ENCODE measurements at places on chromosomes 5 and 9. TPM values are rescaled to one million over a fixed set of nuclear protein-coding genes. Genes with fewer than 3 reads are reported as not detected.

The PLPP7 gene
- total RNA-seq: 9.1 TPM

DNA sequence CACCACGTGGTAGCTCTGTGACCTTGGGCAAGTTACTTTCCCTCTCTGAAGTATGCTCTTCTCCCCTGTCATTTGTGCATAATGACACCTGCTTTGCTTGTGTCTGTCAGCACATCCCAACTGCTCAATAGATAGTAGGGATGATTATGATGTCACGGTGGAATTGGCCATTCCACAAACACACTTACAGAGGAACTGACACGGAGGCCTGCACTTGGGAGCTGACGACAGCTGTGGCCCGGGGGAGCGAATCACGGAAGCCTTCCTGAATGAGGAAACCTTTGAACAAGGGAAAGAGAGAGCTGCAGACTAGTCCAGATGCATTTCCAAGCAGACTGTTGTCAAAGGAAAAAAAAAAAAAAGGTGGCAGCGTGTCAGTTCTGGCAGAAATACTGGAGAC is 21.0 kb downstream of the TLX3 start:
- DNase-seq: no peak

- no peak for DNase-seq
Measured at GRCh38 chr5:125262782-125263181, 516.3 kb upstream of the ZNF608 start.

The KLF4 gene
- 2.2 TPM for total RNA-seq

The CREB3 gene
- total RNA-seq: 135 TPM

- DNase-seq: peak; percentile 84
Measured at GRCh38 chr9:34254141-34254913, 74.7 kb downstream of the KIF24 start.

The CTSV gene
- total RNA-seq: not detected

DNA sequence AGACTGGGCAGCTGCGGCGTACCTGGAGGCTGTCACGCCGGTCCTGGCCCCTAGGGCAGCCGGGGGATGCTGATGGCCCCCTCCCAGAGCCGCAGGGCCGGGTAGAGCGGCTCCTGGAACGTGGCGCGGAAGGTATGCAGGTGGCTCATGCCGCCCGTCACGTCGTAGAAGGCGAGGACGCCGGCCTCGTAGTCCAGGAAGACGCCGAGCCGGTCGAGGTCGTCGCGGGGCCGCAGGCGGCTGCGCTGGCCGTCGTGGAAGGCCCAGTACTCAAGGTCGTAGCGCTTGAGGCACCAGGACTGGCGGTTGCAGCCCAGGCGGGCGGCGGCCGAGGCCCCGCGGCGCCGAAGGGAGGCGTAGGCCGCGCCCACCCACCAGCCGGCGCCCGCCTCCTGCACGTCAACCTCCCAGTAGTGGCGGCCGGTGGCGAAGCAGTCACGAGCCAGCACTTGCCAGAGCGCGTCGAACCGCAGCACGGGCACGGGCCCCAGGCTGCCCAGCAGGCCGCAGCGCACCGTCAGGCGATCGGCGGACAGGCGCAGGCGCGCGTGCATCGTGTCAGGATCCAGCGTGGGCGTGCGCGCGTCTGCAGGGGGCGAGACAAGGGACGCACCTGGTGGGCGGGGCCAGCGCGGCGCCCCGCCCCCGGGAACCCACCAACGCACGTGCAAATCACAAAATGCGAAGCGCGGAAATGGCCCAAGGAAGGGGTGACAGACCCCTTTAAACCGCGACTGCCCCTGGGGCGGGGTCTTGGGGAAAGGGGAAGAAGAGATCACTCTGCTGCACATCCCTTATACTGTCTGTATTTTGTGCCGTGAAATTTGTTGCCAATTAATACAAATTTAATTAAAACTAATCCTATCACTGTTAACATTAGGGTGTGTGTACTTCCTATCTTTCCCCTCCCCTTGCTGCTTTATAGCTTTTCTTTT is 31.2 kb downstream of the NANS start:
- DNase-seq: no peak

Measured in HFFc6 (cell line).